ENCODE measurements at places on chromosomes 5 and 9.

DNA sequence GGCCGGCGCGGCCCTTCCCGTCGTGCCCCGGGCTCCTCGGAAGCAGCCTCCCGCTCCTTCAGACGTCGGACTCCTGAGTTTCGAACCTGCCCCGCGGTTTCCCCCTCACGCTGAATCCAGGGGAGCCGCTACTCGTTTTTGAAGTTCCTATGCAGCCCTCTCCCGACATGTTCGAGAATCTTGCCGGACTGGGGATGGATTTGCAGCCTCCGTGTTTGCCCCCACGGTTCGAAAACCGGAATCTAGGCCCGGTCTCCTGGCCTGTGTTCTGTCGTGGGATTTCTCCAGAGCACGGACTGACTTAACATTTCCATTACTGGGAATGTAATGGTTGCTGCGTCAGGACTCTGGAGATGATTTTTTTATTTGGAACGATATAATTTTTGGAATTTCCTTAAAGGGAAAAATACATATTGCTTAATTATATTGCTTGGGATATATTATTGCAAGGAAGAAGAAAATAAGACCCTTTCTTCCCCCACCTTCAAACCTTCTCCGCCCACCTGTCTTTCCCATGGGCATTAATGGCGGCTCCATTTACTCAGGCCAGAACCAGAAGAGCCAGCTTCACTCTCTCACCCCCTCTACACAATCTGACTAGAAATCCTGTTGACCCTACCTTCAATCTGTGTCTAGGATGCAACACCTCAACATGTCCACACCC lies 8.5 kb upstream of the MGAT1 start:
- DNase-seq = peak; percentile 65

DNA sequence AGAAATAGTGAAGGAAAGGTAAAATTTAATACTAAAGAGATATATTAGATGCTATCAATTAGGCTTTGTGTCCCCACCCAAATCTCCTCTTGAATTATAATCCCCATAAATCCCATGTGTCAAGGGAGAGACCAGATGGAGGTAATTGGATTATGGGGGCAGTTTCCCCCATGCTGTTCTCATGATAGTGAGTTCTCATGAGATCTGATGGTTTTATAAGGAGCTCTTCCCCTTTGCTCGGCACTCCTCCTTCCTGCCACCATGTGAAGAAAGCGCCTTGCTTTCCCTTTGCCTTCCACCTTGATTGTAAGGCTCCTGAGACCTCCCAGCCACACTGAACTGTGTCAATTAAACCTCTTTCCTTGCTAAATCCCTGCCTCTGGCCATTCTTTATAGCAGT lies 697.0 kb upstream of the RGMB start:
- no peak for DNase-seq

- DNase-seq = no peak
Measured at GRCh38 chr5:176545737-176546509, 3.2 kb upstream of the CDHR2 start.

DNA sequence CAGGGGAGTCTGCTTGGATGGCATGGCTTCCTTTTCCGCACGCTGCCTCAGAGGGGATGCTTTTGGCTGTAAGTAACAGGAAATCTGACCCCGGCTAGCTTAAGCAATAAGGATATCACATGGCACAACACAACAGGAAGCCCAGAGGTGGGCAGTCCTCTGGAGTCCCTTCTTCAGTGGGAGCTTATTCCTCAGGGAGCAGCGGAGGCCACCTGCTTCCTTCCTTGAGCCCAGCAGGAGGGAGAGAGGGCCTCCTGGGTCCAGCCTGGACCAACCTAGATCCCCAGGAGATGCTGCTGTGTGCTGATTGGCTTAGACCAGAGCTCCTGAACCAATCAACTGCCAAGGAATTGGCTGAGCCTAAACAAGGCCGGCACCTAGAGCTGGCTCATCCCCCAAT lies 66.3 kb downstream of the C9orf50 start:
- DNase-seq = no peak

GRCh38 chr9:86836797-86837196 lies 110.5 kb downstream of the GAS1 start:
- no peak for DNase-seq

GRCh38 chr5:178589180-178590140 lies 733 bp downstream of the COL23A1 start:
- no peak for DNase-seq

Data from stimulated activated CD4-positive, alpha-beta T cell treated with anti-CD3 and anti-CD28 coated beads, Interleukin-2, amount 100 ng/mL, for 24 hours (primary cell).